ENCODE measurements at places on chromosomes 7 and 10. TPM values are rescaled to one million over a fixed set of nuclear protein-coding genes. Genes with fewer than 3 reads are reported as not detected.

DNA sequence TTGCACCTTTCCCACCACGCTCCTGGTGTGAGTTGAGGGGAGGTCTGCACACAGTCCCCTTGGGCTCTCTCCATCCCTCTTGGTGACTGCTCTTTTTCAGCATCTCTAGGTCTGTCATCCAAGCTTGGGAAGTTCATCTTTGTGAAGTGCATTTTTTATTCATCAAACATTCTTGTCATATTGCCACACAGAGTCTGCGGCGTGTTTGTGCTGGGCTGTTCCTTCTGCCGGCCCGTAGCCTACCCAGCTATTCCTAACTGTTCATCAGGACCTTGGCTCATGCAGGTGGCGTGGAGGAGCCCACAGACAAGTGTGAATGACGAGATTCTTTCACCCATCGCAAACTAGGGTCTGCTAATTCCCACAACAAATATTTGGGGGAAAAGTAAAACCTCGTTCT, 164.8 kb downstream of the RTKN2 start:
- no peak overlapping the region for H3K27ac ChIP-seq
- H3K4me1 ChIP-seq = no peaks in the 10 kb centered on the region
- no peaks in the 10 kb centered on the region for H3K27me3 ChIP-seq
- no peaks in the 10 kb centered on the region for H3K36me3 ChIP-seq
- no peak for DNase-seq

CTNNA3 gene
- 0.37 TPM for total RNA-seq

DNA sequence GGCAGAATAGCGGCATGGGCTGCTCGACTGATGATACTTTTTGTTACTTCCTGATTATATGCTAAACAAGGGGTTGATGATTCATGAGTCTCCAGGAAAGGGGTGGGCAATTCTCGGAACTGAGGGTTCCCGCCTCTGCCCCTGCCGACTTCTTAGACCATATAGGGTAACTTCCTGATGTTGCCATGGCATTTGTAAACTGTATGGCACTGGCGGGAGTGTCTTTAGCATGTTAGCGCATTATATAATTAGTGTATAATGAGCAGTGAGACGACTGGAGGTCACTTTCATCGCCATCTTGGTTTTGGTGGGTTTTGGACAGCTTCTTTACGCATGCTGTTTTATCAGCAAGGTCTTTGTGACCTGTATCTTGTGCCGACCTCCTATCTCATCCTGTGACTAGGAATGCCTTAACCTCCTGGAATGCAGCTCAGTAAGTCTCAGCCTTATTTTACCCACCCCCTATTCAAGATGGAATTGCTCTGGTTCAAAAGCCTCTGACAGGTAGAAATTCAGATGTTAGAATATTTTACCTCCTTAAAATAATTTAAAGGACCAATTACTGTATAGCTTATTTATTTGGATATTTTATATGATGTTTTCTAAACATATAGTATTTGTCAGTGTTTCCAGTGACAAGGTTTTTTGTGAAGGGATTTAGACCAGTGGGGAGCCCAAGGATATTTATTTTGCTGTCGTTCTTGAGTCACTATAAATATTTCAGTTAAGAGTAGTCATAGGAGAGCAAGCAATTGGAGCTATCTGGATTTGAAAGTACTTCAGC, 90.1 kb upstream of the PIK3CG start:
- no peak for DNase-seq
- no peaks in the 10 kb centered on the region for H3K4me1 ChIP-seq
- no peaks in the 10 kb centered on the region for H3K27me3 ChIP-seq
- no peaks in the 10 kb centered on the region for H3K36me3 ChIP-seq

GRCh38 chr10:8133146-8133545, 78.7 kb downstream of the GATA3 start:
- H3K4me3 ChIP-seq = no peak overlapping the region
- H3K36me3 ChIP-seq = no peaks in the 10 kb centered on the region
- no peak for DNase-seq
- no peaks in the 10 kb centered on the region for H3K27me3 ChIP-seq
- no peaks in the 10 kb centered on the region for H3K4me1 ChIP-seq
- no peak overlapping the region for H3K27ac ChIP-seq

DNA sequence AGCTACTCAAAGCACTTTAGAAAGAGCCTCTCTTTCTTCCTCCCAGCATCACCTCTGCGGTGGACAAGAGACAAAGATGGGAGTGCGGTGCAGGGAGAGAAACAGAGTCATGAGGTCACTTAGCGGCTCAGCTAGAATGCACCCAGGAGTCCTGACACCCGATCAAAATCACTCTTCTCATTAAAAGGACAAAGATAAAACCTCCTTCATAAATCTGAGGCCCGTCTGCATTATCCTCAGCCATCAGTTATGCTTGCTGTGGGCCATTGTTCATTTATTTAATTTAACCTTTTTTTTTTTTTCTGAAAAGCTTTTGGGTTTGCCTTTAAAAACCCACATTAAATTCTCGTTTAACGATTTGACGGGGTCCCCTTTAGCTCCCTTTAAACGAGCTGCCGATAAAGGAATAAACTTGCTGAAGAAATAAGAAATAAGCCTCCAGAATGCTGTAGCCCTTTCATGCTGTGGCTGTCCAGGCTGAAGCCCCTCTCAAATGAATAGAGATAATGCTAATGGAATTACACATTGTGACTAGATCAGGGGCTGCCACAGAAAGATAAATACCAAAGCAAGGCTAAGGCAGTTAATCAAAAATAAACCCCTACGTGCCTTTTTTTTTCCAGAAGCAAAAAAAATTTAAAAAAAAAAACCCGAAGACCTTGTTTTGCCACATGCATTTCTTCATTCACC, 16.1 kb upstream of the PLXNA4 start:
- no peak overlapping the region for H3K27ac ChIP-seq
- DNase-seq = no peak
- H3K27me3 ChIP-seq = no peaks in the 10 kb centered on the region
- no peaks in the 10 kb centered on the region for H3K36me3 ChIP-seq

Measured in colonic mucosa (tissue), 4 donors.